Breast epithelium (tissue), 4 donors: ENCODE measurements at places on chromosomes 16 and 17. TPM values are rescaled to one million over a fixed set of nuclear protein-coding genes. Genes with fewer than 3 reads are reported as not detected.

DNA sequence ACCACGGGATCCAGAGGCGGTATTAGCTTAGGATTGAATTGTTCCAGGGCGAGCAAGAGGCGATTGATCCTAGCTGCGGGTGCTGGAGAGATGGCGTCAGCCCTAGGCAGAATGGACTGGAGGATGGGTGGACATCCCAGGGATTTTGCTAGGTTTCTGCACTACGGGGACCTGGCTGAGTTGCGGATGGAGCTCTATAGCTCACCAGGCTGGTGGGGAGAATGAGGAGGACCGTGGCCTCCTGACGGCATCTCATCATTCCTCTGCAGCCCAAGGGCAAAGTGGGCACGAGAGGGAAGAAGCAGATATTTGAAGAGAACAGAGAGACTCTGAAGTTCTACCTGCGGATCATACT is 614 bp downstream of the TMEM208 start:
- no peak for DNase-seq

DNA sequence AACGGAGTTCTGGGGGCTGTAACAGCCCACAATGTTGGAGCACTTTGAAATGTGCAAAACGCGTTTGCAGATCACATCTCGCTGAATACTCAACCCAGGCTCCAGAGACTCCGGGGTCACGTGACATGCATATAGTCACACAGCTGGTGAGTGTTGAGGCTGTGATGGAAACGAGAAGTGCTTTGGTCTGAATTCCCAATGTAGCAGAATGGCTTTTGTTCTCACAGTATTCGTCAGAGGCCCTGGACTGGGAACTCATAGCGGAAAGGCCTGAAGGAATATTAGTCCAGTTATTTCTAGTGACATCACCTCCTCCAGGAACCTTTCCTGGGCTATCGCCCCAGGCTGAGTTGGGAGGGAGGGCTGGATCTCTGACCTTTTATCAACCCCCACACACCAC is 95.8 kb upstream of the CRHR1 start:
- DNase-seq = no peak

DNA sequence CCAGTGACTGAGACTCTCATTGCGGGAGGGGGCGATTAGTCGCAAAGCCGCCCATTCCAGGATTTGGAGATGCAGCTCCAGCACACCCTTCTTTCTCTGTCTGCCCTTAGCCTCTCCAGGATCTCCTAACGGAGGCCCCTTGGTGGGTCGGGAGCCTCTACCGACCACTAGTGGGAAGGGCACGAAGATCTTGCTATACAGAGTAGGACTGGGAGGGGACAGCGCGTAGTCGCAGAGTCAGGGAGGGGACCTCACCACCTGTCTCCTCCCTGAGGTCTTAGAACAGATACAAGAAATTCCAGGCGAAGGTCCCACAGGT is 588 bp upstream of the SMTNL2 start:
- DNase-seq = no peak

GRCh38 chr17:29555840-29556239 is 11.0 kb downstream of the ABHD15 start:
- DNase-seq = no peak

- no peak for DNase-seq
These were observed 1230.3 kb upstream of the GOT2 start for GRCh38 chr16:59964232-59964924.

Gene ATP1B2
- 0.98 TPM for total RNA-seq
